ENCODE measurements at places on chromosomes 1 and 21. TPM values are rescaled to one million over a fixed set of nuclear protein-coding genes. Genes with fewer than 3 reads are reported as not detected.

The NBPF3 gene
- 4.3 TPM for total RNA-seq

The ZFYVE9 gene
- 4.2 TPM for total RNA-seq

The PLEKHA6 gene
- 0.25 TPM for total RNA-seq

The CBR3 gene
- 7.1 TPM for total RNA-seq

The SPATC1L gene
- 5.0 TPM for total RNA-seq

The BLZF1 gene
- 14.7 TPM for total RNA-seq

The USP1 gene
- 98.4 TPM for total RNA-seq

The TSSK3 gene
- total RNA-seq = 0.36 TPM

The LCE3E gene
- not detected for total RNA-seq

The NBPF4 gene
- 0.10 TPM for total RNA-seq

The LCE1E gene
- not detected for total RNA-seq

The TOMM40L gene
- 25.1 TPM for total RNA-seq

The CD48 gene
- 292 TPM for total RNA-seq

The CELA2B gene
- total RNA-seq = not detected

The FAM177B gene
- total RNA-seq = not detected

All from activated CD8-positive, alpha-beta memory T cell treated with anti-CD3 and anti-CD28 coated beads for 36 hours (primary cell).